PC-3 (cell line): ENCODE measurements at places on chromosomes 16 and 17. TPM values are rescaled to one million over a fixed set of nuclear protein-coding genes. Genes with fewer than 3 reads are reported as not detected.

KRTAP1-3 gene
- total RNA-seq, result not detected in 2 replicates

- H3K4me3 ChIP-seq, result no peak overlapping the region
- H3K27ac ChIP-seq, result no peak overlapping the region
- H3K4me1 ChIP-seq, result no peaks in the 10 kb centered on the region
- DNase-seq, result no peak
- no peaks in the 10 kb centered on the region for H3K36me3 ChIP-seq
These were observed 10.3 kb downstream of the DNAH2 start for GRCh38 chr17:7727886-7728285.

NUDT7 gene
- total RNA-seq, result not detected in 2 replicates

DNA sequence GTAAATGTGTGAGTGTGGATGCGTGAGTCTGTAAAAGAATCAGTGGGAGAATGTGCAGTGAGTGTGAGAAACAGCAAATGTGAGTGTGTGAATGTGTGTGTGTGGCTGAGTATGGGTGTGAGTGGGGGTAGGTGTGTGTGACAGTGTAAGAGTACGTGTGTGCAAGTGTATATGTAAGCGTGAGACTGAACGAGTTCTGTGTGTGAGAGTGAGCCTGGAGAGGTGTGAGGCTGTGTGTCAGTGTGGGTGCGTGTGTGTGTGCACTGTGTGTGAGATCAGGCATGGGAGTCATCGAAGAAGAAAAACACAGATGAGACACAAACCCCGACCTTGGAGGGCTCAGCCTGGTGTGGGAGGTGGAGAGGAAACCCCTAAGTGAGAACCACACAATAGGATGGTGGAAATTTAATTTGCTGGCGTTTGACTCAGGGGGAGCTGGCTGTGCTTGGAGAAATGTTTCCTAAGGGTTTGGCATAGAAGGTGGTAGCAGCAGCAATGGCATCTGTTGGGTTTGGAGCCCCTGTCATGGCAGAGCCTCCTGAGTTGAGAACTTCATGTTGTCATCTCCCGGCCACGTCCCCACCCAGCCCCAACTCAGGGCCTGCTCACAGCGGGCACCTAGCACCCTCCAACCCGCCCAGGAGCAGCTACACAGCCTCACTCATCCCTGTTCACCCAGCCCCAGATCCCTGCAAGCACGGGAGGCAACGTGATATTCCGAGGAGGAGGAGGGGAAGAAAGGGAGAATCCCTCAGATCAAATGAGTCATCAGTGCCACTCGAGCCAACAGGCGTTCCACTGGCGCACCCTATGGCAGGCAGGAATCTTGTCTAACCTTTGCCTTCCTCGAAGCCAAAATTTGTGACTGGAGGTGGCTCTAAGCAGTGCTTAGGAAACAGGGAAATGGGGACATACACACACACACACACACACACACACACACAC lies 14.3 kb upstream of the NUBP1 start:
- no peaks in the 10 kb centered on the region for H3K36me3 ChIP-seq
- H3K4me3 ChIP-seq, result peak overlapping the region; percentile 13; the same call in 1 of the 2 replicates
- peaks cover 7% of the 10 kb centered on the region for H3K4me1 ChIP-seq
- H3K27ac ChIP-seq, result no peak overlapping the region

GRCh38 chr17:62892870-62893338 lies 73.1 kb upstream of the TANC2 start:
- DNase-seq, result peak; percentile 99
- H3K36me3 ChIP-seq, result no peaks in the 10 kb centered on the region
- peak overlapping the region; percentile 79 for H3K27ac ChIP-seq
- peaks cover 43% of the 10 kb centered on the region for H3K4me1 ChIP-seq
- H3K4me3 ChIP-seq, result no peak overlapping the region; the same call in 1 of the 2 replicates

DNA sequence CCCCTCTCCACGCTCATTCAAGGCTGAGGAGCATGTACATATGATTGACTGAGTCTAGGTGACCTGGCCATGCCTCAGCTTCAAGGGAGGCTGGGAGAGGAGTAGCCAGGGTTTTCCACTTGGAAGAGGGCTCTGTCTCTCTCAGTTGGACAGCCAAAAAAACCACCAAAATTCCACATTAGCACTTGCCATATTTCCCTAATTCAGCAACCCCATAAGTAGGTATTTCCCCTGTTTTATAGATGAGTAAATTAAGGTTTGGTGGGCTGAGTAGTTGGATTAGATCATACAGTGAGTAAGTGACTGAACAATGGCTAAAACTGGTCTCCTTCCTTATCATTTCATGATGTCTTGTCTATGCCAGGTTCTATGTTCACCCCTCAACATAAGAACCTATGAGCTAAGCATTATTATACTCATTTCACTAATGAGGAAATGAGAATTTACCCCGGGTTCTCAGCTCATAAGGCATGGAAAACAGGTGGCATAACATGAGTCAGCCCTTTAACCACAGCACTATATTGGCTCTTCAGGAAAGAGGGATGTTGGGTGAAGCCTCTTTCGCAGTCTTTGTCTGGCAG lies 68.0 kb upstream of the GAS7 start:
- DNase-seq, result no peak
- H3K4me3 ChIP-seq, result no peak overlapping the region
- no peak overlapping the region for H3K27ac ChIP-seq
- H3K36me3 ChIP-seq, result no peaks in the 10 kb centered on the region

C16orf95 gene
- 2.4 and 3.3 TPM in 2 replicates for total RNA-seq

ABCC12 gene
- total RNA-seq, result not detected in 2 replicates

BRIP1 gene
- 13.8 and 21.1 TPM in 2 replicates for total RNA-seq

DNA sequence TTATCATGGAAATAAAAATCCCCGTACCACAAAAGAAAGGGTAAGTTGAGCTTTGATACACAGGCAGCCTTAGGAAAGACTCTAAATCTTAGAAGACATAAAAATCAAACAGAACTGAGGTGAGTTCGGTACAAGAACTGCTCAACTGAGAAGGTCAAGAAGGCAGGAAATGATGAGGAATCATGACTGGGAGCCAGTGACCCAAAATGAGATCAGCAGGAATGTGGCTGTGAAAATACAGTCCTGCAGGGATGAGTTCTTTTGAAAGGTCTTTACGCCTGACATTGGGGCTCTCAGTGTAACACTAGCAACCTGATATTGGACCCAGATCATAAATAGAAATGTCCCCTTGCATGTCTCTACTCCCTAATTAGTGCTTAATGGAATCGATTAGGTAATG lies 56.3 kb upstream of the CDH11 start:
- no peaks in the 10 kb centered on the region for H3K36me3 ChIP-seq
- no peaks in the 10 kb centered on the region for H3K27me3 ChIP-seq
- H3K4me3 ChIP-seq, result no peak overlapping the region
- DNase-seq, result peak; percentile 9

ELMO3 gene
- total RNA-seq, result 1.6 and 2.2 TPM in 2 replicates

DNA sequence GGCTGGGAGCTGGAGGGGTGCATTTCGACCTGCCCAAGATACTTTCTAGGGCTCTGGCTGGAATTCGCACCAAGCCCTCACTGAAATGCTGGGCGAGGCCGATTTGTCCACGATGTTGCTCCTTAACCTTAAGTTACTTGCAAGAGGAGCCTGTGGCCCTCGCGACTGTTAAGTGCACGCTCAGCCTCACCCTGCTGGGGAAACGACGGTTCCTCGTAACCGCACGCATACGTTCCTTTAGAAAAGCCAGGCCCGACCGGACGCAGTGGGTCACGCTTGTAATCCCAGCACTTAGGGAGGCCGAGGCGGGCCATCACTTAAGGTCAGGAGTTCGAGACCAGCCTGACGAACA lies 607 bp upstream of the NCOR1 start:
- peaks cover 32% of the 10 kb centered on the region for H3K4me1 ChIP-seq
- no peaks in the 10 kb centered on the region for H3K27me3 ChIP-seq

TEKT5 gene
- not detected in 2 replicates for total RNA-seq

TAT gene
- total RNA-seq, result not detected in 2 replicates

- peak; percentile 53 for DNase-seq
- H3K36me3 ChIP-seq, result no peaks in the 10 kb centered on the region
- H3K27me3 ChIP-seq, result no peaks in the 10 kb centered on the region
- no peak overlapping the region for H3K4me3 ChIP-seq
- H3K4me1 ChIP-seq, result no peaks in the 10 kb centered on the region
These were observed 68.4 kb downstream of the CMC2 start for GRCh38 chr16:80938004-80938878.

ZFP3 gene
- total RNA-seq, result 0.58 and 0.84 TPM in 2 replicates

PDIA2 gene
- not detected in 2 replicates for total RNA-seq

DNA sequence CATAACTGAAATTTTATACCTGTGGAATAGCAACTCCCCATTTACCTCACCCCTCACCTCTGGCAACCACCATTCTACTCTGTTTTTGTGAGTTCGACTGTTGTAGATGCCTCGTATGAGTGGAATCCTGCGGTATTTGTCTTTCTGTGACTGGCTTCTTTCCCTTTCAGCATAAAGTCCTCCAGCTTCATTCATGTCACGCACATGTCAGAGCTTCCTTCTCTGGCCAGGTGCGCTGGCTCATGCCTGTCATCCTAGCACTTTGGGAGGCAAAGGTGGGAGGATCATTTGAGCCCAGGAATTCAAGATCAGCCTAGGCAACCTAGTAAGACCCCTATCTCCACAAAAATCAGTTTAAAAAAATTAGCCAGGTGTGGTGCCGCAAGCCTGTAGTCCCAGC lies 278.4 kb downstream of the PARN start:
- H3K4me3 ChIP-seq, result no peak overlapping the region
- H3K27me3 ChIP-seq, result no peaks in the 10 kb centered on the region
- H3K27ac ChIP-seq, result no peak overlapping the region
- H3K36me3 ChIP-seq, result no peaks in the 10 kb centered on the region
- DNase-seq, result peak; percentile 9
- H3K4me1 ChIP-seq, result peaks cover 3% of the 10 kb centered on the region; the same call in 1 of the 2 replicates

EZH1 gene
- 5.8 and 13.7 TPM in 2 replicates for total RNA-seq

HSF5 gene
- not detected in 2 replicates for total RNA-seq

BAIAP2 gene
- 50.9 and 56.9 TPM in 2 replicates for total RNA-seq

- no peaks in the 10 kb centered on the region for H3K36me3 ChIP-seq
- peaks cover 17% of the 10 kb centered on the region for H3K4me1 ChIP-seq
- H3K27me3 ChIP-seq, result no peaks in the 10 kb centered on the region
- H3K27ac ChIP-seq, result no peak within 1 kb of the TSS
- DNase-seq, result peak; percentile 87
These were observed at the start of gene CIITA for GRCh38 chr16:10876799-10877341. TSS of gene CIITA (plus strand) at chr16:10877202. CDS start at chr16:10877331, 129 bp downstream.
